ENCODE measurements at places on chromosomes 5 and 9. TPM values are rescaled to one million over a fixed set of nuclear protein-coding genes. Genes with fewer than 3 reads are reported as not detected.

The SHOC1 gene
- not detected for total RNA-seq

The TRIM52 gene
- 16.8 TPM for total RNA-seq

The PAPPA gene
- not detected for total RNA-seq

The SLC28A3 gene
- 0.44 TPM for total RNA-seq

The CACNA1B gene
- total RNA-seq: not detected

The MARCHF3 gene
- total RNA-seq: 4.2 TPM

The RNF38 gene
- total RNA-seq: 32.1 TPM

GRCh38 chr5:37812365-37812764, 27.5 kb downstream of the GDNF start:
- no peak for DNase-seq

GRCh38 chr9:126483468-126484073, 130.2 kb upstream of the LMX1B start:
- no peak for DNase-seq

DNA sequence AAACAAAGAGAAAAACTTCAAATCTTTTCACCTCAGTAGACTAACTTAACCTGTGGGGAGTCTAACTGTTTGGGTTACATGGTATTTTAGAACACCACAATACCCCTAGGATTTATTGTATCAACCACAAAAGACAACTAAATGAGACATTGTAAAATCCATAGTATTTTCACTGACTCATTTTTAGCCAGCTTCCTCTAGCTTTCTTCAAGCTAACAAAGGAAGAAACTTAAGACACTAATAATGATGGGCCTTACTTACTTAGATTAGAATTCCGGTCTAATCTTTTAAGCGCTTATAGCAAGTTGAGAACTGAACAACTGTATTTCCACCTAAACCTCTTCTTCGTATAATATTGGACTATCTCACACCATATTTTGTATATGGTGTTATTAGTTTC, 529.3 kb downstream of the DMRTA1 start:
- DNase-seq: no peak

DNA sequence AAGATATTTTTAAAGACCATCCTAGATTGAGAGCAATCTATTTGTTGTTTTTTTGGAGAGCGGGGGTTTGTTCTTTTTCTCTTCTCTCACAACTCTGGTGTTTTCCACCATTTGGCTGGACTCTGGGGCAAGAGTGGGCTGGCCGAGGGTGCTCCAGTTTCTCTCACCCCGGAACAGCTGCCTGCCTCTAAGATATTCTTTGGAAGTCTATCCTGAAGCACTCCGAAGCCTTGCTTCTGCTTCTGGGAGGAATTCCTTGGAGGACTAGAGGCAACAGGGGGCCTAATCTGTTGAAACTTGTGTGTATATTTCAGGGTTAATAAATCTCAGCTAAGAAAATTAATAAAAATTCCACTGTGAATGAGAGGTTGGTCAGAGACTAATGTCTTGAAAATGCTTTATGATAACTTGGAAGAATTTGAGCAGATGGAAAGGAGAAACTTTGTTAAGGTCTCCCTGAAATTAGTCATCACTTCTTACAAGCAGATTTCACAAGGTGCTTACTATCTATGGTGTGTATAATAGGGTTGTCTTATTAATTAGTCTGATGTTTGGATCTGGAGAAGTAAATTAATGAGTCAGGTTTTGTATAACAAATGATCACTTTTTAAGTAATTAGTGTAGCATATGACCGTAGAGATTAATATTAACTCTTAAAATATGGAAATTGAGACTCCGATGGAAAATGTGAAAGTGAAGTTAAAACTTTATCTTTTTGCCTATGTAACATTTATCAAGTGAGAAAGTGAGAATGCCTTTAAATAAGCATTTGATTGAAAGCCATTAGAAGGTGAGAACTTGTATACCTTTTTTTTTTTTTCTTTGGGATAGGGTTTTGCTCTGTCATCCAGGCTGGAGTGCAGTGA, 4.0 kb downstream of the MAN2A1 start:
- DNase-seq: no peak

DNA sequence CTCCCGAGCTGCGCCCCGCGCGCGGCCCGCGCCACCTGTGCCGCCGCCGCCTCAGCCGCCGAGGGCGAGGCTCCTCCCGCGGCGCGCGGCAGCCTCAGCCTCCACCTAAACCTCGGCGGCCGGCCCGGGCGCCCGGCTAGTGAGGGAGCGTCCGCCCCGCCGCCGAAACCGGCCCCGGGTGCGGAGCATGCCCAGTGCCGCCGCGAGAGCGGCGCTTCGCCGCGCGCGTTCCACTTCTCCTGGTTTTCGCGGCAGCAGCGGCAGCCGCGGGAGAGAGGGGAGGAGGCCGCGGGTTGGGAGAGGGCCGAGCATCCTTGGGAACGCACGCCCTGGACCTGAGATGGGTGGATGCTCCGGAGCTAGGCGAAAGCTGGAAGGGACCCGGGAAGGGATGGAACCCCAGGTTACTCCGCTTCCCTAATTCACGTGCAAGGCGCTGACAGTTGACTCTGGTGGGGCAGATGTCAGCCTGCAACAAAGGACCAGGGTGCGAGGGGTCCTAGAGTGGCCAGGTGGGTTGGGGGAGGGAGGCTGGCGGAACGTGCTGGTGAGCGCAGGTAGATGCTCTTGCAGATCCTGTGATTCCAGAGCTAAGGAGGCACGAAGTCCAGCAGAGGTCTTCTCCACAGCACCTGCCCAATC, at the start of gene CTNND2:
TSS of gene CTNND2 (minus strand) at position 182 of the 642 bp plus-strand sequence. CDS start 593 bp downstream, outside the sequence.
- no peak for DNase-seq

- no peak for DNase-seq
These were observed 41.6 kb downstream of the NEUROG1 start for GRCh38 chr5:135494196-135494595.

- no peak for DNase-seq
These were observed 46.7 kb downstream of the UHRF2 start for GRCh38 chr9:6459718-6460117.

- DNase-seq: peak; percentile 43
These were observed 53.7 kb upstream of the EXOC3 start for GRCh38 chr5:389197-389821.

- DNase-seq: peak; percentile 63
These were observed 40.9 kb upstream of the FABP6 start for GRCh38 chr5:160188141-160189015.

- DNase-seq: no peak
These were observed 326.1 kb downstream of the EDIL3 start for GRCh38 chr5:84058561-84058960.

GRCh38 chr5:160685695-160686094, 166.3 kb downstream of the ATP10B start:
- no peak for DNase-seq

DNA sequence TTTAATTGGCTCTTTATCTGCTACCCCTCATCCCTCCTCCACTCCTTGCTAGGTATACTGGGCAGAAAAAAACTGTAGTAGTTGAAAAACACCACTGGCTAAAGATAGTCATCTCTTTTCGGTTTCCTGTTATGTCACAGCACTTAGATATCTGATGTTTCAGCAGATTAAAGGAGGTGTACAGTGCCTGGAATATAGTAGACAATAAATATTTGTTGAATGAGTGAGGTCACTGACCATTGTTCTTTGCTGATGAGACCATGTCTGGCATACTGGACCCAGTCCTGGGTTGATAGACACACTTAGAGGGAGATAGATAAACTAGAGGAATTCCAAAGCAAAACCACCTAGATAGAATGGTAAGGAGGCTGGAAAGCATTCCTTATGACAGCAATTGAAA, 3.2 kb downstream of the GRPEL2 start:
- peak; percentile 72 for DNase-seq

- DNase-seq: no peak
These were observed 61.4 kb downstream of the ARHGEF28 start for GRCh38 chr5:73687357-73687756.

DNA sequence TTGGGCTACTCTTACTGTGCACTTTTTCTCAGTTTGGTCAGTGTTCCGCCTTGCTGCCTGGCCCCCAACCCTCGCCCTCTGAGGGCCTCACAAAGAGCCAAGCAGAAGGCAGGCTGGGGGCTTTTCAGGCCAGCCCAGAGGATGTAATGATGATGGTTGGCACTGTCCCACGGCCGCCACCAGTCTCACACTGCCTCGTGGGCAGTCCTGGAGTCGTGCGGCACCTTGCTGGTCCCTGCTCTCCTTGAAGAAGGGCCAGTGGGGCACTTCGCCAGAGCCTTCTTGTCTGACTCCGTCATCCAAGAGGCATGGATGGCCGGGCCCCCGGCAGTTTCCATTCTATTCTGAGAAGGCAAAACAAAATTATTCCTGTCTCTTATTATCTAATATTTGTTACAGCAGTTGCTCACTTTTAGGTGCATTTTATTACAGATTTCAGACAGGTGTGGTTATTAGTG, 21.0 kb downstream of the TENT4A start:
- no peak for DNase-seq

DNA sequence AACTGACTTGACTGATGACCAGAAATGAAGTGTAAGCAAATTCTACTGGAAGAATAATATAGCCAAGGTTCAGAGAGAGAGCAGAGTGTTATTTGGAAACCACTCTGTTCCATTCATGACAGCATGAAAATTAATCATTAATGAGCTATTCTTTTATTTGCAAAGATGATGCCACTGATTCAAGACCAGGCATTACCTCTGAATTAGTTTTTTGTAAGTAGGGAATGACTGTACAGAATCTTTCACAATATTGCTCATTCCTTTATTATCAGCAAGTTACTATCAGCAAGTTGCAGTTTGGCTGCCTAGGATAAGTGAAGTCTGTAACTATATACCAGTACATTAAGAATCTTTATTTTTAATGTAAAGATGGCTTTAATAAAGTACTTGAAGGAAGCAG, 75.1 kb upstream of the RGMB start:
- no peak for DNase-seq

DNA sequence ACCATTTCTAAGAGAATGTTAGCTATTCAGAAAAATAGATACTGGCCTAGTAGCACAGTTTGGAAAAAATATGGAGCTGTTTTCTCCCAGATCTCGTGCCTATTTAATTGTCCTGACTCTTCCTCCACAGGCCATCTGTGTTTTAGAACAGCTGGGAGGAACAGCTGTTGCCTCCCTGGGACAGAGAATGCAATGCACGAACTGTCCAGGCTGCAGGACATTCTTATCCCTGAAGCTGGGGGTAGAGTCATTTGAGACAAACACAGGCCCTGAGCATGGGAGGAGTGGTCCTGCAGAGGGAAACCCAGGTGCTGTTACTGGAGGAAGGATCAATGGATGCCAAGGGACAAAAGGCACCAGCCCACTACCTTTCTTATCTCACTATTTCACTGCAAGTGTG, 20.9 kb upstream of the SPARC start:
- DNase-seq: no peak

Measured in activated CD4-positive, alpha-beta T cell treated with anti-CD3 and anti-CD28 coated beads, Interleukin-2, amount 10 ng/mL, durations not matched to agents 24 days and 14 days (primary cell).